ENCODE measurements at places on chromosomes 1 and 21. TPM values are rescaled to one million over a fixed set of nuclear protein-coding genes. Genes with fewer than 3 reads are reported as not detected.

- H3K4me3 ChIP-seq, result no peak overlapping the region
- no peaks in the 10 kb centered on the region for H3K4me1 ChIP-seq
- H3K27ac ChIP-seq, result no peak overlapping the region
- no peaks in the 10 kb centered on the region for H3K36me3 ChIP-seq
- no peaks in the 10 kb centered on the region for H3K27me3 ChIP-seq
These were observed 78.4 kb upstream of the ERRFI1 start for GRCh38 chr1:8104278-8105236.

The HTR1D gene
- 1.1 TPM for total RNA-seq

DNA sequence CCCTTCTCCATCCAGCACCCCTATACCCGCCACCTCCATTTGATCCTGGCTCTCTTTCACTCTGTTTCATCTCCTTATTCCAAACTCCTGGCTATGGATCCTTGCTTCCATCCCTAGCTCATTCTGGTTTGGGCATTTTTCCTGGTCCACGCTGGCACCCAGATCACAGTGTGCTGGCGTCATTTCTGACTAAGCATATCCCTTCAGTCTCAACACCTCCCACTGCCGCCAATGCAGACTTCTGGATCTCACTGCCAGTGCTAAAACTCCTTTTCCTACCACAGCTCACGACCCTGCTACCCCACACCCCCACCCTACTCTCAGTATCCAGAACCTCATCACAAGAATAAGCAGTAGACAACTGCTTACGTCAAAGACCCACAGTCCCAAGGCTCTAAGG lies 16.3 kb downstream of the SEC16B start:
- H3K4me3 ChIP-seq, result no peak overlapping the region
- no peaks in the 10 kb centered on the region for H3K27me3 ChIP-seq
- no peak overlapping the region for H3K27ac ChIP-seq
- no peak for DNase-seq
- no peaks in the 10 kb centered on the region for H3K36me3 ChIP-seq

GRCh38 chr1:206783506-206783905 lies 11.2 kb upstream of the IL10 start:
- no peaks in the 10 kb centered on the region for H3K4me1 ChIP-seq
- no peak overlapping the region for H3K4me3 ChIP-seq
- no peaks in the 10 kb centered on the region for H3K27me3 ChIP-seq

The KCNJ15 gene
- total RNA-seq, result 62.7 TPM

- no peak for DNase-seq
- no peaks in the 10 kb centered on the region for H3K36me3 ChIP-seq
- no peaks in the 10 kb centered on the region for H3K4me1 ChIP-seq
- H3K4me3 ChIP-seq, result no peak overlapping the region
These were observed 38.5 kb downstream of the DISC1 start for GRCh38 chr1:231665101-231665500.

The OR14K1 gene
- total RNA-seq, result not detected

The GUCA2B gene
- total RNA-seq, result not detected

The GABRD gene
- total RNA-seq, result 2.7 TPM

DNA sequence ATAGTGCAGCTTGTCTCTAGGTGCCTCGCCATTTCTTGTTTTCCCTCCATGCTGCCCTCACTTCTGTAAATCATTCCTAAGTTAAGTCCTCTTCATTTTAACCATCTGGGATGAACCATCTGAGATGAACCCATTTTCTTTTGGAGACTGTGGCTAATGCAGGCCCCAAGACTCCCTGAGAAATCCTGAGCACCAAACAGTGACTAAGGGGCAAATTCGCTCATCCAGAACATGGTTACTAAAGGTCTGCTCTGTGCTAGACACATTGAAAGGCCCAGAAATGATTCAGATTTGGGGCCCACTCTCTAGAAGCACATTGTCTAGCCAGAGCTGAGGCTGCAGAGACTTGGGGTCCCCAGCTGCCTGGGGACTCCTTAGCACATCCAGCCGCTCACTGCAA lies 151.9 kb upstream of the CTTNBP2NL start:
- no peaks in the 10 kb centered on the region for H3K36me3 ChIP-seq
- H3K4me3 ChIP-seq, result no peak overlapping the region
- DNase-seq, result no peak
- no peaks in the 10 kb centered on the region for H3K4me1 ChIP-seq

All from lower lobe of right lung (tissue), 2 donors.